ENCODE measurements at places on chromosomes 3 and 15.
A peak's percentile ranks its signal among the peaks of the same experiment; 100 is the strongest.

- no peak for DNase-seq
Observed at GRCh38 chr15:96422125-96422524, 91.6 kb downstream of the NR2F2 start.

GRCh38 chr3:113094337-113095221 is 103.8 kb downstream of the GTPBP8 start:
- DNase-seq: no peak

GRCh38 chr3:57596495-57597126 is 533 bp downstream of the ARF4 start:
- DNase-seq: peak; percentile 91

DNA sequence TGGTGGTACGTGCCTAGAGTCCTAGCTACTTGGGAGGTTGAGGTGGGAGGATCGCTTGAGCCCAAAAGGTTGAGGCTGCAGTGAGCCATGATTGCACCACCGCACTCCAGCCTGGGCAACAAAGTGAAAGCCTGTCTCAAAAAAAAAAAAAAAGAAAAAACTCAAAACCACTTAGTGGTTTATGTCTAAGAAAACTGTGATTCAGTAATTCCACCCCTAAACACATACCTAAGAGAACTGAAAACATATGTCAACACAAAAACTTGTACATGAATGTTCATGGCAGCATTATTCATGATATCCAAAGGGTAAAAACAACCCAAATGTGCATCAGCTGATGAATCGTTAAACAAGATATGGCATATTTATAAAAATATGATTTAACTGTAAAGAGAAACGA is 14.3 kb downstream of the SPG21 start:
- no peak for DNase-seq

GRCh38 chr15:75201616-75202250 is at the start of gene C15orf39:
C15orf39 (plus strand) TSS chr15:75201882; CDS start chr15:75206049, 4,167 bp downstream.
- DNase-seq: peak; percentile 95

DNA sequence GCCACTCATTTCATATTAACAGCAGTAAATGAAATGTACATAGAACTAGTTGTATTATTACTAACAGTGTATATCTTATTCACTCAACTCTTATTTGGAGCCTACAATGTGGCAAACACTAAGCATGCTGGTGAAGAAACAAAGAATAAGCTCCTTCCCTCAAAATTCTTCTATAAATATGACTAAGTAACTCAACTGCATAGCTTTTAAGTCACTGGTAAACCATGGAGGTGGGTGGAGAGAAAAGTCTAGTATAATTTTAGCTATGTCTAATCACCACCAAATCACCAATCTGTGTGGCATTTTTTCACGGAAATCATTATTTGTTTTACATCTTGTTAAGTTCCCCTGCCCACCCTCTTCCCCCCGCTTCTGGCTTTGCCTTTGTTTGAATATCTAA is 17.5 kb downstream of the COPS2 start:
- DNase-seq: no peak

DNA sequence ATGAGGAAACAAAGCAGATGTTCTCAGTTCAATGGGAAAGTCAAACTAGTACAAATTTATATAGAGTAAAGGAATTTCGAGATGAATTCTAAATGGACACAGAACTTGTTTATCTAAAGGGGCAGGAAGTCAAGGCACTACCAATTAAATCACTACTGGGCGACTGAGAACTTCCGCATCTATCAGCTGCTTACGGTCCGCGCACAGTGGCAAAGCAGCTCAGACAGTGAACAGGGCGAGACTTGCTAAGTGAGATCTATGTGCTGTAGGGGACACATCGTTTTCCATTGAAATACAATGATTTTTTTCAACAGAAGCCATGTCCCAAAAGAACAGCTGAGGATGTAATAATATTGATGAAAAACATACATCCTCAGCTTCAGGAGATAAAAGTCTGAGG is 105.0 kb downstream of the CHRNA7 start:
- DNase-seq: no peak

DNA sequence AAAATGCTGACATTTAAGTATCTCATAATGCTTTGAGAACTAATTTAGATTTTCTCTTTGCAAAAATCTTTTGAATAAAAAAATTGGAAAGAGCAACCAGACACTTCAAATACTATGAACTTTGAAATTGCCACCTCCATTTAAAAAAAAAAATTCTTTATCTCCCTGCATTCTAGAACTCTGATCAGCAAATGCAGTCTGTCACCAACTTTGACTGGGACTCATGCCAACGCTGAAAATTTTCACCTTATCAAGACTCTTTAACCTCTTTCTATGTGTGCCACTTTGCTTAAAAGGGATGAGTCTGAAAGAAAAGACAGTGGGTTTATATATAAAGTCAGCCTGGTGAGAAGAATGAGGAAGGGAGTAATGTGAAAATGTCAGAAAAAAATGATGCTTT is 191.2 kb upstream of the ARPP21 start:
- DNase-seq: no peak

DNA sequence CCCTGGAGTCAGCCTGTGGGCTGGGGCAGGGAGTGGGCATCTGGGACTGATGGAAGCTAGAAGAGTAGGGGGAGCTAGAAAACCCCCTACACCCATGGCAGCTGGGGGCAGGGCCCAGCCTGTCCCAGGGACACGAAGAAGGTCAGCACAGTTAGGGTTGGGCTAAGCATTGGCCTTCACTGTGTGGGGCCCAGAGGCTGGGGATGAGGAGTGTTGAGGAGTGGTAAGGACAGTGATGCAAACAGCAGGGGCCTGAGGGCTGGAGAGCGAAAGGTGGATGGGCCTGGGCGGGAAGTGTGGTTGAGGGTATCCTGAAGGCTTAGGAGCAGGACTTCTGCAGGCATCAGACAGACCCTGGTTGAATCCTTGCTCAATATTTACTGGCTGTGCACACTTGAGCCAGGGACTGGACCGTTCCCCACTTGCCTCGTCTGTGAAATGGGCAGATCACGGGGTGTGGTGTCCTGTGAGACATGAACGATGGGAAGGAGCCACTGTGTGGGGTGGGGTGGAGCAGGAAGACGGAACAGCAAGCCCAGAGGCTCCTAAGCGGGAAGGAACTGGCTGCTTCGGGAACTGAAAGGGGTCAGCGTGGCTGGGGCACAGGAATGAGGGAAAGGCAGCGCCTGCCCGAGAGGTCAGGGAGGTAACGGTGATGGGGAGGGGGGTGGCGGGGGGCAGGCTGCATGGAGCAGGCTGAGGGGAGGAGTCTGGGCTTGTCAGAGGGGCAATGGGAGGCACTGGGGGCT is 7.3 kb downstream of the PRKCD start:
- peak; percentile 65 for DNase-seq

DNA sequence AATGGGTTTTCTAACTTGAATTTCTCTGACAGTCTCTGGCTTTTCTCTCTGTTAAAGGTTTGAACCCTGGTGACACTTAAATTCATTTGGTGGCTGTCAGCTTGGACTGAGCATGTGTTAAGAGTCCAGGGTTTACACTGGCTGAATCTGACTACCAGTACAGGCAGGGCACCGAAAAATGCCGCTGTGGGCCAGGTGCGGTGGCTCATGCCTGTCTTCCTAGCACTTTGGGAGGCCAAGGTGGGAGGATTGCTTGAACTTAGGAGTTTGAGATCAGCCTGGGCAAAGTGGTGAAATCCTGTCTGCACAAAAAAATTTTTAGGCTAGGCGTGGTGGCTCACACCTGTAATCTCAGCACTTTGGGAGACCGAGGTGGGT is 1.8 kb downstream of the MANF start:
- DNase-seq: no peak

GRCh38 chr3:161273589-161274218 is 52.6 kb downstream of the NMD3 start:
- peak; percentile 80 for DNase-seq

DNA sequence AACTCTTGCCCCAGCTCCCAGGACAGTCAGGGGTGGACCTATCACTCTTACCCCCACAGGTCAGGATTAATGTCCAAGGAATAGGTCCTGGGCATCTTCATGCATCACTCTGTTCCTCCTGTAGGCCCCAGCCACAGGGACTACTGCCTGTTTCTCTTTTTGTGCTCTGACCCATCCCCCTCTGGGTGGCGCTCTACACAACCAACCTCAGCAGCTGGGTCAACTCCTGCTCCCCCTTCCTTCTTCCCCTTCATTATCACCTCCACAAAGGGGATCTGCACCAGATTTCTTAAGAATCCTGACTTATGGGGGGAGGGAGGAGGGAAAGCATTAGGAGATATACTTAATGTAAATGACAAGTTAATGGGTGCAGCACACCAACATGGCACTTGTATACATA is 12.2 kb upstream of the TRANK1 start:
- peak; percentile 21 for DNase-seq

DNA sequence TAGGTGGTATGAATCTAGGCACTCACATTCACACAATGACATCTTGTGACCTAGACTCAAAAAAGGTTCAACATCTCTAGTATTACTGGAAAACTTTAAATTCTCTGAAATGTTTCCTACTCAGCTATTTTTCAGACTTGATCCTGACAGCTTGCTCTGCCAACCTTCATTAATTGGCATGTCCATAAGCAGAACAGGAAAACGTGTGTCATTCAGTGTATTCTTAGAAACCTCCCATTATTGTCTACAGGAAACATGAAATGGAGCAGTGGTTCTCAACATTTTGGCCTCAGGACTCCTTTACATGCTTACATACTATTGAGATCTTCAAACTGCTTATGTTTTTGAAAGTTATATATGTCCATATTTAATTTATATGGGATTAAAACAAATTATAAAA is 363.2 kb downstream of the NAALADL2 start:
- DNase-seq: no peak

DNA sequence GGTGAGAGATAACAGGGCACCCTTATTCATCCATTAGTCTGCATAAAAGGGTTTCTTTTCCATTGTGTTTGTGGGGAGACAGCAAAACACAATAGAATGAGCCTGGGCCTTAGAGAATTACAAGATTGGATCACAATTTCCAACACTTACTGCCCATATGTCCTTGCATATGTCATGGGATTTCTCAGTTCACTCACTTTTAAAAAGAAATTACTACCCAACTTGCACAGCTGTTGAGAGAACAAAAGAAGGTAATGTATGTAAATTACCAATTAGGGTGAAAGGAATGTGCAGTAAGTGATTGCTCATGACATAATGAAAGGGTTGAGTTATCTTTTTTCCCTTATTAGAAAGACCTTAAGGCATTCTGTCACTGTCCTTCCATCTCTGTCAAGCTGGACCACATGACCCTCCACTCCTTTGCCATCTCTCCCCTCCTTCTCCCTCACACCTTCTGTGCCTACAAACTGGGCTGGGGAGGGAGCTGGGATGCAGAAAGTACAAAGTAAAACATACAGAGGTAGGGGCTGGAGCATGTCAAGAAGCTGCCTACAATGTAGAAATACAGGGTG is 244.2 kb downstream of the ZMAT3 start:
- no peak for DNase-seq

- no peak for DNase-seq
Observed at GRCh38 chr3:38266810-38267209, 1.2 kb downstream of the SLC22A13 start.

GRCh38 chr15:40660686-40661085 is 34.3 kb upstream of the RAD51 start:
- no peak for DNase-seq

DNA sequence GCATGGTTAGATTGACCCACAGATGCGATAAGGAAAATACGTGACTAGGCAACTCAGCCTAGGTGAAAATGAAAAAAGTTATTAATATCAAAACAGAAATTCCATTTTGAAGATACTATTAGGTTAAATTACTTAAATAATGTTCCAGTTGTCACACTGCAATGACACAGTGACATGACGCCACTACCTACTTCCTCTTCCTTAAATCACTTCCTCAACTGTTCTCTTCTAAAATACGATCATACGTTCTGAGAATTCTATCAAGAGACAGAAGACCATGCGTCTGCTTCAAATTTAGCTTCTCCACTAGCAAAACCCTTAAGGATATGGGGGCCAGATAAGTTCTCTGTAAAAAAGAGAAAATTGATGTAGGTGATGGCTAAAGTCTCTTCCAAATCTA is 18.2 kb downstream of the CMTM6 start:
- peak; percentile 84 for DNase-seq

GRCh38 chr3:39106851-39107387 is 508 bp downstream of the GORASP1 start:
- DNase-seq: peak; percentile 64

GRCh38 chr3:54188176-54188791 is 65.9 kb downstream of the CACNA2D3 start:
- peak; percentile 59 for DNase-seq

DNA sequence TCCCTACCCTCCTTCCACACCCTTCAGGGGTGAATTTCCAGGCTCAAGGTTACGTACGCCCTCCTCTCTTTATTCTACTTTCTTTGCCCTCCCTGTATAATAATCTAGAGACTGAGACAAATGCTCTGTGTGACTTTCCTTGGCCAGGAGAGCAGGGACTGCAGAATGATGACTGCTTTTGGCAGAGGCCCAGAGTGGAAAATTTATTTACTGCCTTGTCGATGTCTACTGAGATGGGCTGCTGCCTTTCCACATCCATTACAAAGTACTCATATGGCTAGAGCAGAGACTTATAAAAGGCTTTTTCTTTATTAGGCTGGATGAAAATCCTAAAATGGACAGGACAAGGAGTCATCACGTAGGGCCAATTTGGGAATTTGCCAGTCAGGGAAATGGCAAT is 576.2 kb downstream of the TUSC7 start:
- DNase-seq: no peak

GRCh38 chr3:49873623-49874022 is 3.9 kb upstream of the CAMKV start:
- no peak for DNase-seq

DNA sequence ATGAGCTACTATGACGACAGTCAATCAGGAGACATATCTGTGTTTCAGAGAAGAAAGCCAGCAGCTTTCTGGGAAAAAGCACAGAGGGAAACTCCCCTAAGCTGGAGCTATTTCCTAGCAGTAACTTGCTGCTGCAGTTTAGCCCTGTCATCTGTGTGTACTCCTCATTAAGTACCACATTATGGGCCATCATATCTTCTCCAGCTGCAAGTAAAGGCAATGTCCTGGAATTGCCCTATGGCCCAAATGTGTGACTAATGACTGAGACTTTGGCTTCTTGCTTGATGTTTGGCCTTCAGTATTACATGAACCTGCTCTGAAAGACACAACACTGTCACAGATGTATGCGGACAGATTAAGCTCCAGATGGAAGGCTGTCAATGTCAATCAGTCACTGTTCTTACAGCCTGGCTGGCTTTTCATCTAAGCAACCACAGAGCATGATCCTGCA is 190.8 kb downstream of the FHIT start:
- DNase-seq: no peak

DNA sequence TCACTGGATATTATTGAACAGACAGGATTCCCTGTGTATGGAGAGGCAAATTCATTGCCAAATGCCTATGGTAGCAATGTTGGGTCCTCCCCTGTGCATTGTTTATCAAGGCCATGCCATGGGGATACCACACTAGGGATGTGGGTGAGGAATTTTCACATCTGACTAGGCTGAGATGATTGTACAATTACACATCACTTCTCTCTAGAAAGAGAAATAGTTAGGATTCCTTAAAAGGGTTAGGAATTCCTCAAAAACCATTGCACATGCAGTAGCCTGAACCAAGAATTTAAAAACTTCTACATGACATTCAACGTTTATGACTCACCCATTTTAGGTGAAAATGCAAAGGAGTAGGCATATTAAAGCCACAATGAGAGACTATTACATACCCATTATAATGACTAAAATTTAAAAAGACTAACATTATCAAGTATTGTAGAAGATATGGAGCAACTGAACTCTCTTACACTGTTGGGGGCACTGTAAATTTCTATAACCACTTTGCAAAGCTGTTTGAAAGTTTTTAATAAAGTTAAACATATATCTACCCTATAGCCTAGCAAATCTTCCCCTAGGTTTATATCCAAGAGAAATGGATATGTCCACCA is 175.9 kb downstream of the THRB start:
- no peak for DNase-seq

GRCh38 chr3:51975852-51976549 is 1.1 kb downstream of the ABHD14A start:
- peak; percentile 80 for DNase-seq

Measured in suppressor macrophage (primary cell).